HCT116 (cell line): ENCODE measurements at places on chromosomes 7 and 10.

GRCh38 chr7:71504697-71505441 is 372.9 kb downstream of the GALNT17 start:
- no peak for DNase-seq

GRCh38 chr10:60140651-60141632 is 234.6 kb upstream of the CCDC6 start:
- no peak for DNase-seq

- no peak for DNase-seq
Measured at GRCh38 chr10:83582407-83583095, 556.8 kb upstream of the GHITM start.

GRCh38 chr10:88932539-88933256 is 19.9 kb downstream of the ACTA2 start:
- DNase-seq = peak; percentile 46
